ENCODE measurements at places on chromosomes 4 and X.

DNA sequence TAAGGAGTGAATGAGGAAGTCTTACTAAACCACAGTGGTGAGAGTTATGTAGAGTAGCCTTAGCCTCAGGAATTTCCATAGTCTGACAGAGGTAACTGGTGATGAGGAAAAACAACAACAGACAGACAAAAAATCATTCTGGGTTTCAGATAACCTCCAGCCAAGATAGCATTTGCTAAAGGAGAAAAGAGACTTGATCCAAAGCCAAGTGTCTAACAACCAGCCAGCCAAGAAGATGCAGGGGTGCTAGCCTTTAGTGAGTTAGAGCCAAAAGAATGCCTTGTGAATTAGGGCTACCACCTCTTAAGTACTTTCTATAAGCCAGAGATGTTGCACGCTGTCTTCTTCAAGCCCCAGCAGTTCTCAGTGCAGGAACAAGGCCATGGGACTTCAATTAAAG, 478.0 kb upstream of the CPEB2 start:
- peak; percentile 1 for DNase-seq

DNA sequence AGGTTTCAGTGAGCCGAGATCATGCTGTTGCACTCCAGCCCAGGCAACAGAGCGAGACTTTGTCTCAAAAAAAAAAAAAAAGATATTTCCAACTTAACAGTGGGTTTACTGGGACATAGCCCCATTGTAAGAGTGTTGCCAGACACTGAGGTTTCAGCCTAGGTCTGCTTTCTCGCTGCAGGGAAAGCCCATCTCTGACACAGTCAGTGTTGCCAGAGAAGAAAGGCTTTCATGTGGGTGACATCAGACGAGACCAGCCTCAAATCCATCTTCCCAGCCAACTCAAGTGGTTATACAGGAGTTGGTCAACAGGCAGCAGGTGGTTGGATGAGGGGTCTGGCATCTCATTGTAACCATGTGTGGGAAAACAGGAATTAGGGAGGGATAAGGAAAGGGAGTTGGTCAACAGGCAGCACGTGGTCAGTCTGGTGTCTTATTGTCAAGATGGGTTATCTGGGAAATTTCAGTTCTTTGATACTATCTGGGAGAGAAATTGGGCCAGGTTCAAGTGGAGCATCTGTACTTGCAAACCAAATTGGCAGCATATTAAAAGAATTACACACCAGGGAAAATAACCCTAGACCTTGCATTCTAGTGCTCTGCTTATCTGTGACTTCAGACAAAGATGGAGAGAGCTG, 41.1 kb downstream of the NELFA start:
- no peak for DNase-seq

- no peak for DNase-seq
Observed at GRCh38 chr4:78591404-78591803, 39.8 kb downstream of the ANXA3 start.

- no peak for DNase-seq
Observed at GRCh38 chrX:154310616-154311536, 15.3 kb downstream of the TKTL1 start.

- DNase-seq, result peak; percentile 68
Observed at GRCh38 chrX:9538544-9539045, 73.7 kb downstream of the TBL1X start.

DNA sequence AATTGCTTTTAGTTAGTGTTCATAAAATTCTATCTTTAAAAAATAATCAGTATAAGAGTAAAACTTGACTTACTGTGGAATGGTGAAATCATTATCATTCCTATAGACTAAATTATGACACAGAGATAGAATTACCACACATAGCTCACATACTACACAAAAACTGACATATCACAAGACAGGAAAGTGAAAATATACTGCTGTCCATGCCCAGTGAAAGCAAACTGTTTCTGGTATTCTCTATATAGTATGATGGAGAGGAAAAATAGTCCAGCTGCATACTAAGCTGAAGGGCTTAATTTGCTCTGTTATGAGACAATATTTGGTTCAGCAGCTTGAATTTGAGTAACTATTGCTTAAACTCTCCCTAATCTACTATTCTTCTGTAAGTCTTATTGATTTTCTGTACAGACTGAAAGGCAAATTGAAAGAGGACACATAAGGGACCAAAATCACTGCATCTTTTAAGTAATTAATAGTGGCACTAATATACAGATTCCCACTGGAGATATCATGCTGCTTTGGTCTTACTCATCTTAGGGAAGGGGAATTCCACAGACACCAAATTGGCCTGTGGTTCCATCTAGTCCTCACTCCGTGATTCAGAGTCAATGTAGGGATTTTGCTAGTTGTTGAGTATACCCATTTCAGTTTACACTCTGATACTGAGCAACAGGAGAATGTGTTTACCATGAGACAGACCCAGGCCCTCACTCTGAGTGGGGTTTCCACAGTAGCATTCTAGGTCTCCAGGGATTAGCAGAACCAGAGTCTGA, 47.4 kb upstream of the AGA start:
- no peak for DNase-seq

DNA sequence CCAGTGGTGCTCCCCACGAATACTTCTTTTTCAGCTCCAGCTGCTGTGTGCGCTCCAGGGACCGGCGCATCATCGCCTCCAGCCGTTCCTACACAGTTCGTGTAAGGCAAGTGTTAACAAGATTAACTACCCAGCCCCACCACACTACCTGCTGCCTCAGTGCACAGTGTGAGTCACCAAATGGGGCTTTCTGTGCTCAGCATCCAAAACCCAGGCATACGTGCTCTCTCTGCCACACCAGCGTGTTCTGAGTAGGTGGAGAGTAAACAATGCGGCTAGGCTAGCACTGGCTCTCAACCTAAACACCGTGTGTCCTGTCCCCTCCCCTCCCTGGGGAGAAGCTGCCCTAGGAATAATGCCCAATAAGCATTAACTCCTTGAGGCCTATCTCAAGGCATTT, 60.0 kb downstream of the MAP7D2 start:
- no peak for DNase-seq

DNA sequence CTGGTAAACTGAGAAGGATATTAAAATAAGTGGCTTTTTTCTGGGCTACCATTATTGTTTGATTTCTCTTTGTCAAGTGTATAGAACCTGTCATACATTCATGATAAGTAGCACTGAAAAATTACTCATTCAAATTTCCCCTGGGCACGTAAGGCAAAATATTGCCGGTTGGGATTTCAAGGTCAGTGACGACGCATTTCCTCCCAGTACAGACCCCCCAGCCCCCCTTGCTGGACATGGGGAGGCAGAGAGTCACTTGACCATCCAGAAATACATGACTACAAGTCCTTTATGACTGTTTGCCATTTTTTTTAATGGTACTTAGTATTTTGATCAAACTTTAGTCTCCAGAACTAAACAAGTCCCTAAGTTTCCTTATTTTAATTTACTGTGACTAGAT, 6.8 kb upstream of the MND1 start:
- no peak for DNase-seq

DNA sequence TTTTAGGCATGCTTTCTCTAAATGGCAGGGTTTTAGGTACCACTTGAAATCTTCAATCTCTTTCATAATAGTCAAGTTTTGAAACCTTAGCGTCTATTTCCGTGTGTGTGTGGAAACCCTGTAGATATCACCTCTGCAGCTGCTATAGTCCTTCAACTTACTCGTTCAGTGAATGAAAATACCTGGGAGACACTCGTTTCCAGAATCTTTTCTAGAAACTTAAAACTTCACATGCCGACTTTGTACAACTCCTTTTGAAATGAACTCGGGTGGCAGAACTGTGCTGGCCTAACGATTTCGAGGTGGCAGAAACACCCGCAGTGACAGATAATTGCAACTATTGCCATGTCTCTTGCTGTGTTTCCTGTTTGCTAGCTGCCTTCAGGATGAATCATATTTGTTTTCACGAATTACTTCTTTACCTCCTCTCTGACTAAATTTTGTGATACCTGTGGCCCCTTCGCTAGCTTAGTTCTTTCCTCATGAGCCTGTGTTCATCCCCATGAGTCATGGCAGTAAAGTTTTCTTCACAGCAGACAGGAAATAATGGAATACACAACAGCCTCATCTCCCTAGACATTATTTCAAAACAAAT, 104.7 kb upstream of the SMIM10 start:
- DNase-seq, result no peak

DNA sequence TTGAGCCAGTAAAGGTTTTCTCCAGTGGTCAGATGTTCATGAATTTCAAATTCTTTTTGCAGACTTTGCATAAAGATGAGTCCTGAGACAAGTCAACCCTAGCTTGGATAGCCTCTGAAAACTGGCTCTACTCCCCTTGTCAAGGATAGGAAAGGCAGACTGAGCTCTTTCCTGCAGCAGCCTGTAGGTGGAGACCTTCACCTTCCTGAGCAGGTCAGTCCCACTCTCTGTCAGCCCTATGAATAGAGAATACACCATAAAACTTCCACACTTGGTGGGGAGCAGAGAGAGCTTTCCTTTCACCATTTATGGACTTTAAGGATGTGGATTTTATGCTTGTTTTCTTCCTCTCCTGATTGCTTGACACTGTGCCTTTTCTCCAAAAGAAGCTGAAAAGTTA, 41.9 kb downstream of the PCDH19 start:
- DNase-seq, result no peak

GRCh38 chr4:77990456-77990855, 66.7 kb upstream of the FRAS1 start:
- DNase-seq, result no peak

DNA sequence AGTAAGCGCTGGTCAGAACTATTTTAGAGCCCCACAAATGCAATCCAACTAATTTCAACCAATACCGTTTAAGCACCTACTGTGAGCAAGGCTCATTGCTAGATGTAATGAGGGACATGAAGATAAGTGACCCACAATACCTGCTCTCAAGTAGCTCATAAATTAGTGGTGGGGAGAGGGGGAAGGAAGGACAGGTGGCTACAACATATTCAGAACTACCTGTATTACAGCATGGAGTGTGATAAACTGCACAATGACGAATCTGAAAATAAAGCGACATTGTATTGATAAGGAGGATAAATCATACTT, 311.6 kb upstream of the DIAPH2 start:
- no peak for DNase-seq

GRCh38 chrX:3143043-3143799, 102.0 kb downstream of the ARSF start:
- peak; percentile 32 for DNase-seq

Data from NCI-H446 (cell line).